Inflammatory macrophage treated with lipopolysaccharide for 1 hour (primary cell): ENCODE measurements at places on chromosomes 16 and 17.
A peak's percentile ranks its signal among the peaks of the same experiment; 100 is the strongest.

DNA sequence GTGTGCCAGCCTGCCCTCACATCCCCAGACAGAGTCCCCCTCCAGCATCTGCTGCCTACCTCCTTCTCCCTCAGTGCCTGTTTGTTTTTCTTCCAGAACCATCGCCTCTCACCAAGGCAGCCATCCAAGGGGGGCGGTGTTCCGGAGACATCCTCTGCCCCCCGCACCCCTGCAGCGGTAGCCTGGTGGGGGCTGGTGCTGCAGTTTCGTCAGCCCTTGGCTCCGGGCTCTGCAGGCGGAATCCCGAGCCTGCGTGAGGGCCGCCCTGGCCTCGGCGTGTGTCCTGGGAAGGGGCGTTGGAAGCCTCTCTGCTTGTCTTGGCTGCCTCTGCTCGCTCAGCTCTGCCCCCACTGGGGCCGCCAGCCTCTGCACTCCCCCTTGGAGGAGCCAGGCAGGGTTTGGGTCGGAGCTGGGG, 126.0 kb upstream of the CIBAR2 start:
- DNase-seq = no peak

DNA sequence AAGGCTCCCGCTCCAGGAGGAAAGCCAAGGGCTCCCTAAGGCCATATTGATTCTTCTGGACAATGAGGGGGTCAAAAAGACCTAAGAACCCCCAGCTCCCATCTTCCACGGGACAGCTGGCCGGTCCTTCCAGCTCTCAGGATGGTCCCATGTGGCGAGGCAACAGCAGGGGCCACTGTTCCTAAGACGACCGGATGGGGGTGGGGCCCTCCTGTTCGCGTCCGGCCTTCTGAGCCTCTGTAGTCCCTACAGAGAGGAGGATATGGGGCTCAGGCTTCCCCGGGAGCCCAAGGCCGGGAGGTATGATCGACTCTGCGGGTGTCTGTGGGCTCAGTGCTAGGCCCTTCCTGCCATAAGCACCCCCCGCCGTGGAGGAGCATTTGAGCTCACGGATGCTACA, 6.0 kb upstream of the DCXR start:
- no peak for DNase-seq

DNA sequence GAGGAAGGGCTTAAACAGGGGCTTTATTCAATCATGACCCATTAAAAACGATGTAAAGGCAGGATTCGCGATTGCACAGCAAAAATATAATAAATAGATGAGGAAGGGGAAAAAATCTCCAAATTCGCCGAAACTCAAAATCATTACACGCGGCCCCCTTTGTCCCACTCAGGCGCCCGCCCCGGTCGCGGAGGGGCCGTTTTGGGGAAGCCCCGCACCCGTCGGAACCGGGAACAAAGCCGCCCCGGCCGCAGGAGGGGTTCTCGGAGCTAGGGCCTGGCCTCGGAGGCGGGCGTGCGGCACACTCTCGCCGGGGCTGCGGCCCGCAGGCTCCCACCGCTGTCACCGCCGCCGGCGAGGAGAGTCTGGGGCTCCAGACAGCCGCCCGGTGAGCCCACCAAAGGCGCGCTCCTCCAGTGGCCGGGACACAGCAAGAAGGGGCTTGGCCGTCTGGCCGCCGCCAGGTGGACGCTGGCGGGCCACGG, 521 bp downstream of the C16orf87 start:
- peak; percentile 51 for DNase-seq

- no peak for DNase-seq
These were observed 473.4 kb downstream of the XYLT1 start for GRCh38 chr16:16997349-16997748.

GRCh38 chr16:55834049-55834448, 1.2 kb upstream of the CES1 start:
- peak; percentile 18 for DNase-seq

- DNase-seq = peak; percentile 85
These were observed 7.9 kb upstream of the LLGL1 start for GRCh38 chr17:18217412-18218015.
